ENCODE measurements at places on chromosomes 7 and 10.

GRCh38 chr7:4003503-4003902 lies 678.6 kb upstream of the FOXK1 start:
- no peak for DNase-seq

- DNase-seq = no peak
Measured at GRCh38 chr10:118045837-118046394, 825 bp downstream of the RAB11FIP2 start.

- peak; percentile 15 for DNase-seq
Measured at GRCh38 chr7:108497082-108497725, 28.7 kb downstream of the PNPLA8 start.

GRCh38 chr7:20539201-20539600 lies 76.3 kb upstream of the ABCB5 start:
- peak; percentile 35 for DNase-seq

DNA sequence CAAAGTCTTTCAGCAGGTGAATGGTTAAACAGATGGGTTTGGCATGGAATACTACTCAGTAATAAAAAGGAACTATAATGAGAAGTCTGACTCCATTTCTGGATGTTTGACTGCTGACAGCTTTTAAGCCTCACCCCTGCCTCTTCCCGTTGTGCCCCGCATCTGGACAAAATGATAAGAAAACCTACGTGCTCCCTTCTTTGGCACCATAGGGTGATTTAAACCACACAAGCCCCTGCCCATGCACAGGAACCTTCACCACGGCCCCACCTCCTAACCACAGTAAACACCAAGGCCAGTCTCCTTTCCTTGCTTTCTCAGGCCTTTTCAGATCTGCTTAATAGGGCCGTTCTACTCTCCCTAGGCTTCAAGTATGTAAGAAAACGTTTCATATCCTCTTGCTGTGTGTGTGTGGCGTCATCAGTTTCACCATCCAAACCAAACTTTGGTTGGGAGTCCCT lies 47.1 kb upstream of the UBN2 start:
- DNase-seq = no peak

- no peak for DNase-seq
Measured at GRCh38 chr7:39904077-39904486, 46.0 kb upstream of the CDK13 start.

GRCh38 chr7:148571381-148571780 lies 19.2 kb upstream of the C7orf33 start:
- no peak for DNase-seq

- no peak for DNase-seq
Measured at GRCh38 chr10:28806951-28807759, 129.8 kb downstream of the BAMBI start.

DNA sequence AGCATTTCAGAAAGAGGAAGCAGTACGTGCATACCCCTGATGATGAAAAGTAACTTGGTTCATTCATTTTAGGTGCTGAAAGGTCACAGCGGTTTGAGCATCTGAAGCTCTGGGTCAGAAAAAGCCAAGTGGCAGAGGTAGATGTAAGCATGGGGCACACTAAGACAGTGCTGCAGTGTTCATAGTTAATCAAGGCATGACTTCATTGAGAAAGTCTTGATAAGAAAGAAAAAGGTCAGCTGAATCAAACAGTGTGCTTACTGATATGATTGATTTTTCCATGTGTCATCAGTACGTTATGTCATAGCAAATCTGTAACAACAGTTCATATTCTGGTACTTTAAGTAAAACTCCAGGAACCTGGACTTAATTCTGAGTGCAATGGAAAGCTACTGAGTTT lies 107.7 kb upstream of the PCLO start:
- no peak for DNase-seq

DNA sequence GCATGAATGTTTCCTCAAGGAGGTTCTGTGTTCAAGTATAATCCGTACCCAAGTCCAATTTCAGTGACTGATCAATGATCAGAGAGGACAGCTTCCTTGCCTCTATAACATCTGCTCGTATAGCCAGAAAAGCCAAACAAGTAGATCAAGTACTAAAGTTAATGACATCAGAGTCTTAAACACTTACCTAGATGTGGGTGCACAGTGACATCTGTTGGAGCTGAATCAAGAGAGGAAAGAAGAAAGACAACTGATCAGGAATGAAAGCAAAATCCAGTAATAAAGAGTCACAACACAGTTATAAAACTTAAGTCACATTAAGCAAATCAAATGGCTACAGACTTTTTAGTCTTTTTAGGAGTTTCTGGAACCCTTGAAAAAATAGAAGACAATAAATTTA lies 236.5 kb downstream of the RELN start:
- DNase-seq = no peak

GRCh38 chr7:37990337-37990736 lies 69.9 kb downstream of the EPDR1 start:
- DNase-seq = no peak

- DNase-seq = no peak
Measured at GRCh38 chr7:110205899-110206298, 885.0 kb upstream of the LRRN3 start.

GRCh38 chr7:25726170-25726780 lies 425.7 kb upstream of the NFE2L3 start:
- no peak for DNase-seq

GRCh38 chr7:155191137-155191536 lies 106.5 kb upstream of the INSIG1 start:
- no peak for DNase-seq

DNA sequence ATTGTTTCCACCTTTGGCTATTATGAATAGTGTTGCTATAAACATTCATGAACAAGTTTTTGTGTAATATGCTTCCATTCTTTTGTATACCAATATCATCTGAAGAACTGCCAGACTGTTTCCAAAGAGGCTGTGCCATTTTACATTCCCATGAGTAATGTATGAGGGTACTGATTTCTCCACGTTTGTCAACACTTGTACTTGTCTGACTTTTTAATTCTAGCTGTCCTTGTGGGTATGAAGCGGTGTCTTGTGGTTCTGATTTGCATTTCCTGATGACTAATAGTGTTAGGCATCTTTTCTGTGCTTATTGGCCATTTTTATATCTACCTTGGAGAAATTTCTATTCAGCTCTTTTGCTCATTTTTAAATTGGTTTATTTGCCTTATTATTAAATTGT lies 52.8 kb downstream of the LSMEM1 start:
- no peak for DNase-seq

DNA sequence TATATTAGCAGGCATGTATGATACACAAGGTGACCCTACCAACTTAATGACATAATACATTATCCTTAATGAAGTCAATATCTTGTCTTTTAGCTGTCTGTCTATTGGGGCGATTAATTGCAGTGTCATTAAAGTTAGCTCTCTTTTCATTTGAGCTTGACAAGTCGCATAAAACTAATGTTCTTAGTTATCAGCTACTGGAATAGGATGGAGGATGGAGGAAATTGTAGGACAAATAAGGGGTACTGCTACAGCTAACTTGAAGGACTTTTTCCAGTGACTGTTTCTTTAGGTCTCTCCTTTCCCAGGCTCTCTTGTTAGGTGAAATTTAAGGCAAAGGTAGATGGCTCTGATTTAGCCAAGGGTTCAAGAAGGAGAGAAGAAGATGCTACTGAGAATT lies 506.4 kb downstream of the LRMDA start:
- DNase-seq = no peak

- peak; percentile 20 for DNase-seq
Measured at GRCh38 chr10:81704596-81704995, 170.4 kb upstream of the NRG3 start.

DNA sequence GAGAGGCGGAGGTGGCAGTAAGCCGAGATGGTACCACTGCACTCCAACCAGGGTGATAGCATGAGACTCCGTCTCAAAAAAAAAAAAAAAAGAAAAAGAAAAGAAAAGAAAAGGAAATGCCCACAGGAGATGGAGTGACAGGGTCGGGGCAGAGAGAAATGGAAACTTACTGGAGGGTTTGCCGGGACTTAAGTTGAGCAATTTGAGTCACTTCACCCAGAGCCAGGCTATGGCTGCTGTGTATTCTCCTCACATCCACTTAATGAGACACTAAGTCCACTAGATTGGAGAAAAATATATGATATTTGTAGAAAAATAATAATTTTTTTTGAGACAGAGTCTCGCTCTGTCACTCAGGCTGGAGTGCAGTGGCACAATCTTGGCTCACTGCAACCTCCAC lies 4.6 kb upstream of the PFKFB3 start:
- DNase-seq = no peak

GRCh38 chr7:128945668-128946366 lies 8.1 kb downstream of the IRF5 start:
- DNase-seq = no peak

- DNase-seq = no peak
Measured at GRCh38 chr10:131499566-131499965, 188.0 kb upstream of the TCERG1L start.

DNA sequence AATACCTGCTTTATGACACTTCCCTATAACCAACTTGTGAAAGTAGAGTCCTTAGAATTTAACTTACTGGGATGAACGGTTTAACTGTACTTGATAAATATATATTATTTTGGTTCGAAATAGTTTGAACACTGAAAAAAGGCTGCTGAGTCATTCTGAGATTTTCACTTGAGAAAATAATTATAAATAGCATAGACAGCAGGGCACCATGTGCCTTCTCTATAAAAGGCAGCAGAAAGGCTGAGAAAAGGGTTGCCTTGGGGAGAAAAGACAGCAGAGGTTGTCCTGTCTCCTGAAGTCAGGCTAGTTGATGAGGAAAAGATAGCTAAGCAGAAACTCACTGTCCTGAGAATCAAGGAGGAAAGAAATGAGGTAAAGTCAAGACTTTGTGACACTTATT lies 92.4 kb downstream of the CTTNBP2 start:
- no peak for DNase-seq

GRCh38 chr7:157976406-157976805 lies 611.2 kb downstream of the PTPRN2 start:
- no peak for DNase-seq

DNA sequence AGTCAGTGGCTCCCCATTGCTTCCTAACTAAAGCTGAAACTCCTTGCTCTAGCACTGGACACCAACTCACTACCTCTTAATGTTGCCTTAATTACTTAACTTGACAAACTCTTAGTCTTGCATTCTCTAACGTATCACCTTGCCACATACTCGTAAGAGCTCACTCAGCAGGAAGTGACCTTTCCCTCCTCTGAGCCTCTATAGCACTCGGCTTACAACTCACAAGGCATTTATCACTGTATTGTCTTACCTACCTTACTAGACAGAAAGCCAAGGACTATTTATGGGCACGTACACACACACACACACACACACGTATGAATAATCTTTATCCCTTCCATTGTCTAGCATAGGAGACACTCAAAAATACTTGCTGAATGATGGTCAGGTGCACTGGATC lies 21.2 kb downstream of the CEP41 start:
- no peak for DNase-seq

DNA sequence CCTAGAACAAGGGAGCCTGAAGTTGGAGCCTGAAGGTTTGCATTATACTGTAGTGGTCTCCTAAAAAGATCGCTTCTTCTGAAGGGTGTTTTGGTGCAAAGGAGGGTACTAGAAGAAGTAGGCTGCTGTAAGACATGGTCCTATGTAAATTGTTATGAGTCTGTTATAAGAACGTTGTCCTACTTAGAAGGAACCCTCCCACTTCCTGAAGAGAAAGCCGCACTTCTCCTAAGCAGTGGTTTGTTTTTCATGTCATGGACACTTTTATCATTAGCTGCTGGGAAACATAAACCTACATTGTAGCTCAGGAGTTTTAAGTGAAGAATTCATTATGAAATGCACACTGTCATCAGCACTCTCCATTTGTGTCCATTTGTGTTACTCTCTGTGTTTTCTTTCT lies 129.1 kb upstream of the ITGB1 start:
- no peak for DNase-seq

DNA sequence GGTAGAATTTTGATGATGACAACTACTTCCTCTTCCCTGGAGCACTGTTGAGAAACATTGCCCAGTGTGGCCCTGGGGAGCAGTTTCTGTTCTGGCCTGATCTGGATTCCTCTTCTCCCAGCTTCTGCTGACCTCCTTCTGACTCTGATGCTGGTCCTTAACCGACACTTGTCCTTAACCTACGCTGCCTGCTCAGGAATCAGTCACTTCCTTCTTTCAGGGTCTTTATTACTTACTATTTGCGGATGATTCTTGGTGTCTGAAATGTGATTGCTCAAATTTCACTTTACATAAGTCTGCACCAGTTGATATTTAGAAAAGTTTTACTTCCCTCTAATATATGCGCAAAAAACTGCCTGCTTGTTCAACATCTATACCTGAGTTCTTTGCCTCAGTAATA lies 164.1 kb downstream of the PTEN start:
- DNase-seq = no peak

DNA sequence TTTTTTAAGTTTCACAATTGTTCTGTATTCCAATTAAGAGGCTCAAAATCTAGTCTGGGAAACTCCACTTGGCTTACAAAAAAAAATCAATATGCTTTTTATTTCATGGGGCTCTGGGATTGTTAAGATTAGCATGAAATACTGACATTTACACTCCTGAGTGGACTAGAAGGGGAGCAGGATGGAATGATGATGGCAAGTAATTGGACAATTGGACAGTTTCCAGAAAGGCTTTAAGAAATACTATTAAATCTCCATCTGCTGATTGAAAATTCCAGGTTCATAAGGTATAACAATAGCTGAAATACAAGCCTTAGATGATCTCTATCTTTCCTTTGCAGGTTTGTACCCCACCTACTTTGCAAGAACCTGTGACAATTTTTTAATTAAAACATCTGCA lies 184.4 kb downstream of the LRRTM3 start:
- DNase-seq = no peak

- DNase-seq = no peak
Measured at GRCh38 chr10:75531571-75532031, 100.2 kb downstream of the LRMDA start.

GRCh38 chr7:157830331-157830730 lies 493.5 kb downstream of the DNAJB6 start:
- DNase-seq = no peak

DNA sequence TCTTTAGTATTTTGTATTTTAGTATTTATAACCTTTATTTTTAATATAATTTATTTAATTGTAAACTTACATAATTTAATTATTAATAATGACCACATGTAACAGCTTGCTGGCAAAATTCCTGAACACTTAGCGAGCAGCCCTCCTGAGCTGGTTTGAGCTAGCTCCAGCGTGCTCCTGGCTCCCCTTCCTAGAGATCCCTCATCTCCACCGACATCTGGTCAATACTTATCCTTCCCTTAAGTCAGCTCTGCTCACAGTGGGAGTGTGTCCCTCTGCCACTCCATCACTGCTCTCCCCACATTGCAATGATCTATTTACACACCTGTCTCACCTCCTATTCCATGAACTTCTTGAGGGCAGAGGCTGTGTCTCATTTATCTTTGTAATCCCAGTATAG lies 20.6 kb upstream of the TBXAS1 start:
- no peak for DNase-seq

DNA sequence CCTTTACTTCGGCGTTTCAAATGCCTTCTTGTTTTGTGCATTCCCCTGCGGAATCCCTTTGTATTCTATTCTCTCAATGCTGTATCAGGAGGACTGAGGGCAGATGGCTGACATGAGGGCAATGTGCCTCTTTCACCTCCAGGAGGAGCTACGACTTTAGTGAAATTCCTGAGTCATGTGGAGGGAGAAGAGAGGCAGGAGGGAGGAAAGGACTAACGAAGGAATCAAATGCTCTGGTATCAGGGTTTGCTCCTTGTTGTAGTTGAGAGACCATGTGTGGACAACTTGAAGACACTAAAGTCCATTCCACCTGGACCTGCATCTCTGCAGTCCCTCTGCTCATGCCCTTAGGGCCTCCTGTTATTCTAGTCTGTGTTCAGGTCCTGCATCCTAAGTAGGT lies 40.2 kb upstream of the PRSS58 start:
- DNase-seq = peak; percentile 69

Measured in iPS DF 19.7 (cell line).